AG08395 (cell line): ENCODE measurements at places on chromosomes 2 and 18.
A peak's percentile ranks its signal among the peaks of the same experiment; 100 is the strongest.

DNA sequence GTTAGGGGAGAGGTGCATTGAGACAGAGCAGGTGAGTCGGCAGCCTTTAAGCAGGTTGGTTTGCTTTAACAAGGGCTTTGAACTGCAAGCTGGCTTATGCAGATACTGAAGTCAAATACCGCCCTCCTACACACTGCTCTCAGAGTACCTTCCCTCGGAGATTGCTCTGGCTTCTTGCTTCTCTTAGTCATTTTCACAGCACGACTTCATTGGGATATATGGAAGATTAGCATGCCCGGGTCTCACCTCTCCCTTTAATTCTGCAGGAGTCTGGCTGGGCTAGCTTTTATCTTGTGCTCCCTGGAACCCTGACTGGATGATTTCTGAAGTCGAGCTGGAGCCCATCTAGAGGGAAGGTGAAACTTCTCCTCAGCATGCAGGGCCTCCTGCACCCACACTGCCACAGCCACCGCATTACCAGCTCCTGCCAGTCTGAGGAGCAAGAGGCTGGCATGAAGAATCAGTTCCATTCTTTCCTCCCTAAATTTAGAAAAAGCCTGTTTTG lies 395.5 kb upstream of the HNRNPA3 start:
- DNase-seq: peak; percentile 19

DNA sequence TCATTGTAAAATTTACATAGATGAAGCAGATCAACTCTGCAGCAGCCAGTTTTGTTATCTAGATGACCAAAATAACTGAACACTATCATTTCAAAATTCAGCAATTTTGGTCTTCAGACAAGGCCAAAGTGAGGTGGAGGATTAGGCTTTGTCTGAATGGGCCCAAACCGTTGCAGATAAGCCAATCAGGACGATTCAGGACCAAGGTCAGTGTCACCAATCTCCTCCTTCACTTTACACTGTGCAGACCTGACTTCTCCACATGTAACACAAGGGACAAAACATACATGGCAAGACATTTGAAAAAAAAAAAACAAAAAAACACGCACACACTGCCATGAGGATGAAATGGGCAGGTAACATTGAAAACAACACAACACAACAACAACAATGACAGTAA lies 211.2 kb downstream of the NAPG start:
- no peak for DNase-seq

GRCh38 chr2:71685941-71686611 lies 232.7 kb downstream of the DYSF start:
- no peak for DNase-seq

GRCh38 chr2:26477911-26478253 lies at the start of gene OTOF:
Gene OTOF (minus strand): TSS chr2:26478124.
- peak; percentile 92 for DNase-seq

DNA sequence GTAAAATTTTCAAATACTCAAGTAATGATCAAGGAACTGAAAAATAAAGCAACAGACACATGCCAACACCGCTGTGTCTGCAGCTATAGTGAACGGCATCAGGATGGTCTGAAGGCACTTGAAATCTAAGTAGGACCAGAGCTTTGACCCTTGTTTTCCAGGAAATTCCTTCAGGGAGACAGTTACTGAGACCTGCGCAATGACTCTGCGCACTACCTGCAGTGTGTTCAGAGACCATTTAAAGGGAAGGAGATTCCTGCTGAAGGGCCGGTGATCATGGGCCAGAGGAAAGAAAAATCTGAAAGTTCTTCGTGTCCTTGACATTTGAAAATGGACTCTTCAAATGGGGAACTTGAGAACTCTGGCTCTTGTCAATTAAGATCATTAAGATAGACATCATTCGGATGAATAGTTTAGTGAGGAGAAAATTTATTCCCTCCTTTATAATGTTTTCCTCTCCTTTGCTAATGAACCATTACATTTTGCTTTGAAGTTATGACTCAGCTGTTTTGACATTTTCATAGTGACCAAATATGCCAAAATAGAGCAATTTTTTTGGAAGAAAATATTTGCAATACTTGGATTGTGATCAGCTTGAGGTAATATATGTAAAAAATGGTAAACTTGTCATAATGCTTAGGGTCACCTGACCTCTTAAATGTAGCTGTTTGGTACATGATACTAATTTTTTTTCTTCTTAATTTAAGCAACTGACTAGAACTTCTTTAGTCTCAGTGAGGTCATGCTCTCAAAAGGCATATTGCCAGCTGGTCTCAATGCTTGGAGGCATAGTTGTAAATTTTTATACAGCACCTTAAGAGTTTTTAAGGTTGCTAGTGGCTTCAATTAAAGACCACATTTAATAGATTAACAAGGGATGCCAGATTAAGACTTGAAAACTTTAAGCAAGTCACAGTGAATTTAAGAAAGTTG lies 329.3 kb downstream of the ARHGAP15 start:
- DNase-seq: no peak

DNA sequence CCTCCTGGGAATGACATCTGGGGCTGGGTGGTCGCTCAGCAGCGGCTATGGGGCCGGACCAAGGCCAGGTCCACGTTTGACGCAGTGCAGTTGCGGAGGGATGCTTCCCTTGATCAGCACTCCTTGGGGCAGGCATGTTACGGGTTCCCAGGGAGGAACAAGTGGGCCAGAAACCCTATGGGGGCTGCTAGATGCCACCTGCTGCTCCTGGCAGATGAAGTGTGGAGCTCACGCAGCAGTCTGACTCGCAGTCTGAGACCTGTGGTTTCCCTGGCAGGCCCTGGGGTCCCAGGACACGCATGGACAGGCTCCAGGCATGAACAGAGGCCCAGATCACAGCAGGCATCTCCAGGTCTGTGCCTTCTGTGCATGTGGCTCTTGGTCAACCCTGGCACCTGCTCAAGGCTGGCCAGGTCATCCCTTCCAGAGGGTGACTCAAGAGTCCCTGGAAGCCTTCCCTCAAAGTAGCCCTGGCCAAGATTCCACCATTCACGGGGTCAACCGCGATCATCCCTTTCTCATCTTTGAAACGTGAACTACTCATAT lies 20.0 kb downstream of the KCNF1 start:
- peak; percentile 69 for DNase-seq

- peak; percentile 94 for DNase-seq
Measured at GRCh38 chr2:240557808-240558207, at the start of gene ANKMY1. Gene ANKMY1 (minus strand): TSS chr2:240557988. CDS start chr2:240557335, 653 bp downstream.

GRCh38 chr2:104049981-104050380 lies 803.9 kb upstream of the POU3F3 start:
- no peak for DNase-seq

GRCh38 chr18:48784656-48785055 lies 166.1 kb downstream of the SMAD7 start:
- no peak for DNase-seq

DNA sequence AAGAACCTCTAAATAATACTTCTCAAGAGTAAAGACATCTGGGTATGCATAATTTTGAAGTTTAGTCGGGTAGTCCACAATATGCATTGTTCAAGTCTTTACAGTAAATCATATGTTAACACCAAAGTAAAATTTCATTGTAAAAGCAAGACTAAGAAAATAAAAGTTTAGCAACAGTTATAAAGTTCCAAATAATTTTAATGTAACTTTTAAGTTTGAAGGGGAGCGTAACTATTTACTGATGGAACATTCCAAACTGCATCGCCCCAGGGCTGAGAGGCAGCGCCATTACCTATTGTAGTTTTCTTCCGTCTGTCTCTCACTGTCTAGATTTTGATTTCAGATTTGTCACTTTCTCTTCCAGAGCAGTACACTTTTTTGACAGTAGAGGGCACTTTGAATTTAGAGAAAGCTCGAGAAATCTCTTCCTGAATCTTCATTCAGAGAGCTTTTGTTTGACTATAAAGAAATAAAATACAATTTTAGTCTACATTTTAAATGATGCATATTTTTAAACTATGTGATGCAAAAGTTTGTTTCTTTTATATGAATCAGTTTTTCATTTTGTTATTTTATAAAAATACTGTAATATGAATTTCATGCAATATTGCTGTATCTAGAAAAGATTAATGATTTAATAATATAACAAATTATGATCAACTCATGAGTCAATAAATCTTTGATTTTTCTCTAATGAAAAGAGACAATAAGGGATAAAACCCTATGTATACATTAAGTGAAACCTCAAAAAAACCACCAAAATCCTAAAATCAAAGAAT lies 389.8 kb downstream of the FIGN start:
- peak; percentile 37 for DNase-seq

DNA sequence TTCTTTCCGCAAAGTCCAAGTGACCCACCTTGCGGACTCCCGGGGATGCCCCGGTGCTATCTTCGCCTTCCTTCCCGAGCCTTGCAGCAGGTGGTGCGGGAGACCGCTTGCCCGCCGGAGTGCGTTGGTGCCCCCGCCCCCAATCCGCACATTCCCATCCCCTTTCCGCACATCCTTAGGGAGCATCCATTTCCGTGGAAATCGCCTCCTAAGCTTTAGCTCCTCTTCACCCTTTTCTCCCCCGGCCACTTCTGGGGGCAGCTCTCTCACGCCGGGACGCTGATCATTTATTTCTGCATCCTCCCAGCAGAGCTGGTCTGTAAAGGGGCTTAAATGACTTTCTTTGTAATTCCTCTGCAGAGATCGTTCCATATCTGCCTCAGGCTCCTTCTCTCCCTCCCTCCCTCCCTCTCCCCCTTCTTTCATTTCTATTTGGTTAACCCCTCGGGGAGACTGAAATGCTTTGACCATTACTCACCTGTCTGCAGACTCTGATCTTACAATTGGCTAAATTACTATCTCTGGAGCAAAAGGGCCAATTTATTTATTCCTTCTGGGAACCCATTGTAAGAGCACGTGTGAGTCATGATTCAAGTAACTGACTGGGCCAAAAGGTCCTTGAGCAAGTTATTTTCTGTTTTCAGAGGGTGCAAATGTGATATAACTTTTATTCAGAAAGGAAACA lies 1.3 kb upstream of the LYPD1 start:
- DNase-seq: peak; percentile 47

- DNase-seq: no peak
Measured at GRCh38 chr2:42030200-42030759, 17.5 kb upstream of the PKDCC start.

DNA sequence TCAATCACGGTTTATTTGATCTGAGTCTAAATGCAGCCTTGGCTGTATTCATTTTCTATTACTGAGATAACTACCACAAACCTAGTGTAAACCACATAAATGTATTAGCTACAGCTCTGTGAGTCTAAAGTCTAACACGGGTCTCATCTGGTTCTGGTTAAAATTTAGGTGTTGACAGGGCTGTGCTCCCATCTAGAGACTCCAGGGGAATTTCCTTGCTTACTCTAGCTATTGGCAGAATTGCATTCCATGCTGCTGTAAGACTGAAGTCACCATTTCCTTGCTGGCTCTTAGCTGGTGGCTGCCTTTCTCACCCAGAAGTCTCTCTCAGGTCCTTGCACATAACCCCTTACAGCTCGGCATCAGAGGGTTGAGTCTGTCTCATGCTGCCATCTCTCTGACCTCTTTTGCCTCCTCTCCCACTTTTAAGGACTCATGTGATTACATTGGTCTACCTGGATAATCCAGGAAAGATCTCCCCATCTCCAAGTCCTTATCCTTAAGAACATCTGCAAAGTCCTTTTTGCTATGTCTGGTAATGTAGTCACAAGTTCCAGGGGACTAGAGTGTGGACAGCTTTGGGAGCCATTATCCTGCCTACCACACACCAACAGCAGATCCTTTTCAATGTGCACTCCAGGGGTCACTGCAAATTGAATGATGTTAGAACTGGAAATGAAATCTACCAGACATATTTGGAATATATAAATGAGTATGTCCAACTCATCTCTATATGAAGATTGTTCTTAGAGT lies 207.0 kb upstream of the AGAP1 start:
- DNase-seq: peak; percentile 63

GRCh38 chr18:14948163-14948540 lies 200.2 kb downstream of the ANKRD30B start:
- DNase-seq: no peak

GRCh38 chr2:165891943-165892342 lies 61.6 kb downstream of the TTC21B start:
- DNase-seq: no peak

DNA sequence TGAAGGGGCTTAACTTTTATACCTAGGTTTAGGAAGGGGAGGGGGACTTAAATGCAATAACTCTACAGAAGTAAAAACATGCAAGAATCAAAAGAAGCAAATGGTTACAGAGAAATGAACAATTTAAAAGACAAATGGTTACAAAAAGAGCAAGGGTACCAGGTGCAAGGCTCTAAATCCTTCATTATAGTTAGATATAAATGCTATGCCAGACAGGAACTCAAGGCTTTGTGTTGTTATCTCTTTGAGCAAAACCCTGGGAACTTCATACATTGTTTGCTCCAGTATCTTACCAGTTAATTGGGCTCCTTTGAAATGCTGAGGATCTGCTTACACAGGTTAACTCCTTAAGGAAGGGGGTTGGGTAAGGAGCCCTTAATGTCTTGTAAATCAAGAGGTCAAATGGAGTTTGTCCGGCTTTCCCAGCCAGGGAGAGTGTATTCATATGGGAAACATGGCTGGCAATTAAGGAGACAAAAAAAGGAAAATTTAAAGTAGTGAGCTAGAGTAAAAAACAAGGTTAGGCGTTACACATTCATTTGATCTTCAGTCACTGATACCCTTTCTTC lies 347.5 kb downstream of the CELF4 start:
- no peak for DNase-seq

GRCh38 chr2:238997137-238997390 lies 149.2 kb downstream of the TWIST2 start:
- DNase-seq: no peak

GRCh38 chr2:142834021-142834420 lies 43.4 kb upstream of the KYNU start:
- peak; percentile 11 for DNase-seq

GRCh38 chr2:237507512-237507911 lies 20.5 kb downstream of the MLPH start:
- DNase-seq: no peak

DNA sequence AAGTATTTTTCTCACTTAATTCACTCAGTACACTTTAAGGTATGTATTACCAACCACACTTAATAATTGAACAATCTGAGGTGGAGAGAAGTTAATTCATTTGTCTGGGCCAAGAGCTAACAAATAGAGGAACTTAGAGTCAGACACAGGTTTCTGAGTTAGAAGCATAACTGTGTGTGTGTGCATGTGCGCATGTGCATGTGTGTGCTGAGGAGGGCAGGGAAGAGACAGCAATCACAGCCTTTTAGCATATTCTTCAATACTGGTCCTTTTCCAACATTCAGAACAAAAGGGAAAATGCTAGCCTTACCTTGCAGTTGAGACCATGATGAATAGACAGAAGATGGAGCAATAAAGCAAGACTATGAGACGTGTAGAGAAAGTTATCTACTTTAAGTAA lies 136.2 kb upstream of the ATP5MC3 start:
- DNase-seq: no peak

GRCh38 chr18:79818631-79819030 lies 20.9 kb downstream of the KCNG2 start:
- no peak for DNase-seq

DNA sequence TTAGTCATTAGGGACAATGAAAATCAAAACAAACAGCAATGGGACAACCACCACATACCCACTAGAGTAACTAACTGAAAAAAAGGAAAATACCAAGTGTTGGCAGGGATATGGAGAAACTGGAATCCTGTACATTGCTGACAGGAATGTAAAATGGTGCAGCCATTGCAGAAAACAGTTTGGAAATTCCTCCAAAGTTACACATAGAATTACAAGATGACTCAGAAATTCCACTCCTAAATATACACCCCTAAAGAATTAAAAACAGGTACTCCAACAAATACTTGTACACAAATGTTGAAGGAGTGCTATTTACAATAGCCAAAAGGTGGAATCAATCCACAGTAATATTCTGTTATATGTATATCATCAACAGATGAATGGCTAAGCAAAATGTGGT lies 110.9 kb downstream of the ROCK1 start:
- no peak for DNase-seq
